Choroid plexus epithelial cell (primary cell): ENCODE measurements at places on chromosomes 1 and 21.

- no peak for DNase-seq
Measured at GRCh38 chr1:204523605-204524215, 7.5 kb downstream of the MDM4 start.

GRCh38 chr21:21029164-21029563 lies 31.0 kb downstream of the NCAM2 start:
- peak; percentile 40 for DNase-seq

DNA sequence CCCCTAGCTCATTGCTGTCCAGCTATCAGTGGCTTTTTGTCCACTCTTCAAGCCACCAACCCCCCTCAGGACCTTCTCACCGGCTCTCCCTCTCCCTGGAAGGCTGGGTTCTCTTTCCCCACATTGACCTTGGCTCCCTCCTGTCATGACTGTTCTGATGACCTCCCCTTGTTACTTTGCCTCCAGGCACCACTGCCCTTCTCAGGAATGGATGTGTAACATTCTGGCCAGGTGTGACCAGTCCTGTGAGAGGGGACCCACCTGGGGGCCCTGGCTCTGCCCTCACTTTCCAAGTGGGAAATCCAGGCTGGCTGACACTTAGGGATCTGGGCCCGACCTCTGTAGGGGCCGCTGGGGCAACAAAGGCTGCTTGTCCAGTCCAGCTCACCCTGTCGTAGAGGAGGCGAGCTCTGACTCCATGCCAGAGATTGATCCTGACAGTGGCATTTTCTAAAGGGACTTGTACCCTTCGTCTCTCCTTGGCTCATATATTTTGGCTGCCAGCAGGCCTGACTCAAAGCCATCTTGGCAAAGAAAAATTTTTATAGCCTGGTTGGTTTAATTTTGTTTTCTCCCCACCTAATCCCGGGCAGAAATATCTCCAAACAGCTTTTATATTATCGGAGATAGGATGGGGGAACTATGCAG lies 37.9 kb upstream of the USP24 start:
- no peak for DNase-seq

DNA sequence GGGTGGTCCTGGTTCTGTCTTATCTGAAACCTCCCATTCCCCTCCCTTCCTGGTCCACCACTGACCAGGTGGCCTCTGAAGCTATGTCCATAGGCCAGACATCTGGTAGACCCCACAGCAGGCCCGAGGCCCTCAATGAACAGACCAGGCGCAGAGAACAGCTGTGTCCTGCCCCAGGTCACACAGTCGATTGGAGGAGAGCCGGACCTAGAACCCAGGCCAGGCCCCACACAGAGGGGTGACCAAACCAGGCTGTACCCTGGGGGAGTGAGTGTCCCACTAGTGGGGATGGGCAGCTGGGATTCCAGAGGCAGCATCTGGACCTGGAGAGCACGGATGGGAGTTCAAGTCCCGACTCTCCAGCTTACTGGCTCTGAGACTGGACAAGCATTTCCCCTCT lies 29.2 kb downstream of the RNU1-1 start:
- DNase-seq: no peak

DNA sequence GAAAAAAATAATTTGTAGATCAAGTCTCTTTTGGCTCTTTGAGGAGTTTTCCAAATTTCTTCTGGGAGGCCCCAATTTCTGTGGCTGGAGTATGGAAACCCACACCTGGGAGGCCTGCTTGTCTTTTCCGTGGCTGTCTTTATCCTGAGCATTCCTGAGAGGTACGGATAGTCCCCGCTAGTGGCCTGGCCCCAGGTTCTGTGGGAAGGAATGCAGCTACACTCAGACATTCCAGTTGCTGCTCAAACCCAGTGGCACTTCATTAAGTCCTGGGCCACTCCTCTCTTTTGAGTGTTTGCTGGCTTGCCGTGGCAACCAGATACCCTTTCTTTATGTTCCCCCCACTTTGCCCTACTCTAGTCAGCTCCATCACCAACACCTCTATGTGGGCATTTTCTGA lies 310.4 kb downstream of the ASTN1 start:
- no peak for DNase-seq

DNA sequence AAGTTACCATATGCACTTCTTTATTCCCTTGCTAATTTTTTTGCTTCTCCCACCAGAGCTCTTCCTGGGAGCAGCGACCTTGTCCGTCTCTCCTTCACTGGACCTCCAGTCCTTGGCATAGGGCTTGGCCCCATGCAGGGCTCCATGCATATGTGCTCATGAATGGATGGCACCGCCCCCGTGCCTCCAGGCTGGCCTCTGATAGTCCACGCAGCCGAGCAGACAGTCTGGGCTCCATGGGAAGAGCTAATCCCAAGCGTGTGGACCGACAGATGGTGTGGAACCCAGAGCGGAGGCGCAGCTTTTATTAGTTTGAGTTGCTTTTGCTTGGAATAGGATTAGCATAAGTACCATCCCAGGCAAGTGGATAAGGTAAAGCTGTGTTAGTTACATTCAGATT lies 41.8 kb downstream of the CDCP2 start:
- no peak for DNase-seq

GRCh38 chr1:54287176-54287650 lies 87.2 kb downstream of the MRPL37 start:
- peak; percentile 95 for DNase-seq

DNA sequence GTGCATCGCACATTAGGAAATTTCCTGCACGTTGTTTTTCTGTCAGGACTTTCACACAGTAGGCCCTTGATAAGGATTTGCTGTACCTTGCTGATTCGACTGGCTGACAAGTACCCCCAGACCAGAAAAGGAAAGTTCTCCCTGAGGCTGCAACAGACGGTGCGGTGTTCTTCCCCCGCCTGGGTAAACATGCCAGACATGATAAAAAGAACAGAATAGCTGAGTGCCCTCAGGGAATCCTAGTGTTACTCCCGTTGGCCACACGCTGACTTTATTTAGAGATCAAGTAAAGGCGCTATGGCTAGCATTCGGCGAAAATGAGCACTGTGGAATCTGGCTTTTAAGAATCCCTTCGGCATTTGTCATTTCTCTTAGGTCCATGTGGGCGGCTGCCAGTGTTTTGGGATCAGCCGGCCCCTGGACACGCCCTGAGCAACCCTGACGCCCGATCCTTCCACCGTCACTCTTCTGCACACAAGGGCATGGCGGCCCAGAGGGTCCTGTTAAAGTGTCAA lies 607.7 kb downstream of the KIF26B start:
- no peak for DNase-seq

GRCh38 chr1:4267381-4268261 lies 367.5 kb upstream of the C1orf174 start:
- DNase-seq: no peak

GRCh38 chr21:30271156-30271555 lies 11.6 kb downstream of the KRTAP24-1 start:
- peak; percentile 8 for DNase-seq

GRCh38 chr1:113253590-113253989 lies 136.7 kb upstream of the MAGI3 start:
- no peak for DNase-seq

GRCh38 chr1:167777269-167777650 lies 55.5 kb downstream of the MPZL1 start:
- no peak for DNase-seq

DNA sequence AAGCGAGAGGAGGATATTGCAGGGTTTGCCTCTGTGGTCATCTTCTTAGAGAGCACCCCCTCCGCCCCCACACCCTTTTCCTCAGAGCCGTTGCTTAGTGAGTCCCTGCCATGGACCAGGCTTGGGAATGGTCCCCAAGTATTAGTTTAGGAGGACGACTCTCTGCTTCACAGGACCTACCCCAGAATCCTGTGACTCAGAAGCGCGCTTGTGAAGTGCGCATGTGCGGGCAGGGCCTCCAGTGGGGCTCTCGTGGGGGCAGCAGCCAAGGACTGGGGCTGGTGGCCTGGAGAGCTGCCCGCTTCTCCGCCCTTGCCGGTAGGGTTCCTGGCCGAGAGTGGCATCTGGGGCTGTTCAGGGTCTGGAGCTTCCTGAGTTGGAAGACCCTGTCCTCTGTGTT lies 37.3 kb upstream of the HMGN1 start:
- peak; percentile 6 for DNase-seq

DNA sequence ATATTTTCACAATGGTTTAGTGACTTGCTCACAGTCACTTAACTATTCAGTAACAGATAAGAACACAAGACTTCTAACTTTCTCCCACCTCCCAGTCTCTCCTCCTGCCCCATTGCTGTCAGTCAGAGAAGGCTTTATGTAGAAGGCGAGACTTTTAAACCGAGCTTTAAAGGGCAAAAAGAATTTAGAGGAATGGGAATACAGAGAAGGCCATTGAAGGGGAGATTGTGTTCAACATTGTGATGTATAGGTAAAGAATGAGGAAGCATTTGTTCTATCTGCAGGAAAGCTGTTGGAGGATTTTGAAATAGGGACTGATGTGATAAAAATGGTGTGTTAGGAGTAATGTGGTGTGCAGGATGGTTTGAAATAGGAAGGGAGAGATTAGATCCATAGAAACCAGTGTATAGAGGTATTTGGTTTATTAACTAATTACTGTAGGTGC lies 7.3 kb downstream of the POU2F1 start:
- DNase-seq: peak; percentile 17
